ENCODE measurements at places on chromosomes 3 and 15. TPM values are rescaled to one million over a fixed set of nuclear protein-coding genes. Genes with fewer than 3 reads are reported as not detected.

DNA sequence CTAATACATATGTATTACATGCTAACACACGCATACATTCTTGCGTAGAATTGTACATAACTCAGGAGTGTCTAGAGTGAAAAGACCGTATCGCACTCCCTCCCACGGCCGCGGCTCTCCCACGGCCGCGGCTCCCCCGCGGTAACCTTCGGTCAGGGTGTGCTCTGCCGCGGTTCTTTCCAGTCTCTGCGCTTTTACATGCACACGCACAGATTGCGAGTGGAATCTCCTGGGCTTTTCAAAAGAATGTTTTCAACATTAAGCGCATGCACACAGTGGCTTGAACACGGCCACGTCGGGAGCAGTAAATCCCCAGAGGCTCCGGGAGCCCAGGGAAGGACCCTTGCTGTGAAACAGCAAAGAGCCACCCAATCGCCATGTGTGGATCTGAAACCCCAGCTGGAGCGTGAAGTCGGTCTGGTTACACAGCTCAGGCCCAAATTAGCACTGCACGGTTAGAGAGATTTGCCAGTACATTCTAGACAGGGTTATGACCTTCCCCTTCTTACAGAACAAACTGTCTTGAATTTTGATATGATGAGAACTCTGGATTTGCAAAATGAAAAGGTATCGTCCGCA is 805 bp upstream of the RGMA start:
- no peak for DNase-seq

DNA sequence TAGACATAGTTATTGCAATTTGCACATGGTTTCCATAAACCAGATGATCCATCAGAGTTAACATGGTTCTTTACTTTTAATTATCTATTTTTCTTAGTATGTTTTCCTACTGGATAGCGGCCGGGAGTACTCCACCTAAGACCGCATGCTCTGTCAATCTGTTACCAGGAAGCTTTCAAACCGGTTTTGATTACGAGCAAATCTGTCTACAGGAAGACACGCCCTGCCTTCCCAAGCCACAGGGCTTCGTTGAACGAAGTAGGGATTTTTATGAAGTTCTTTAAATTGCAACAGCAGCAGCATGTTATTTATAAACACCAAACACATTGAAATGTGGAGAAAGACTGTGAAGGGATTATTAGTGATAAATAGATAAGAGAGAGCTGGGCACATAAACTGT is 283.3 kb upstream of the ROBO2 start:
- DNase-seq: no peak

DNA sequence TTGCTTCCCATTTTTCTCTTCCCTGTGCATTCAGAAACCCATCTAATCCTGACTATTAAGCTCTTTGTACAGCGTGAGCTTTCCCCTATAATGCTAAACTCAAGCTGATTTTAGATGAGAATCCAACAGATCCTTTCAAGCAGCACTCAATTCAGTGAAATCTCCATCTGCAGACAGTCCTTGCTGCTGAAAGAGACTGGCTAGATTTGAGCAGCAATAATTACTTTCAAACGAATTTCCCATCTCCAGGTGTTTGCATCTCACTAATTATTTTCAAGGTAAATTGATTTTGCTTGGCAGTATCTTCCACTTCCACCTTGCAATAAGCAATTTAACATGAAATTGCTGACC is 49.5 kb upstream of the SLC7A14 start:
- no peak for DNase-seq

The CPEB1 gene
- under 0.01 TPM for total RNA-seq

The SI gene
- not detected for total RNA-seq

The KBTBD8 gene
- 1.5 TPM for total RNA-seq

The SLC2A2 gene
- total RNA-seq: not detected

The AQP9 gene
- total RNA-seq: not detected
